Cardiac fibroblast (primary cell): ENCODE measurements at places on chromosomes 1 and 21.
A peak's percentile ranks its signal among the peaks of the same experiment; 100 is the strongest.

DNA sequence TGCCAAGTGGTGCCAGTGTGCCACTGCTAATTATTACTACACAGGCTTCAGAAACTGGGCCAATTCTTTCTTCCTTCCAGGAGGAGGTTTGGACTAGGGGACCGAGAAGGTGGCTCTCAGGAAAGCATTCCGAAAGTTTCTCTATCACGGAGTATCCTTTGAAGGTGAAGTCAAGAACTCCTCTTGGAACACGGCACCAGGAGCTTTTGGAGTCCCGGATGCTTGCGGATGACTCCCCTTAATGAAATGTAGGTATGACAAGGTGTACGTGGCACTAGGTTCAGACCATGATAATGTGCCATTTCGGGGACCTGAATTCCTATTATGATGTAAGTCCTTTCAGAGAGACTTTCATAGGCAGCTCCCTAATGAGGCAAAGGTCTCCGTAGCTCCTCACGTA, 634.1 kb downstream of the KIF26B start:
- DNase-seq = no peak

- peak; percentile 2 for DNase-seq
Measured at GRCh38 chr1:118294875-118295642, 110.0 kb upstream of the SPAG17 start.

- DNase-seq = no peak
Measured at GRCh38 chr1:29575826-29576225, 339.5 kb downstream of the PTPRU start.

DNA sequence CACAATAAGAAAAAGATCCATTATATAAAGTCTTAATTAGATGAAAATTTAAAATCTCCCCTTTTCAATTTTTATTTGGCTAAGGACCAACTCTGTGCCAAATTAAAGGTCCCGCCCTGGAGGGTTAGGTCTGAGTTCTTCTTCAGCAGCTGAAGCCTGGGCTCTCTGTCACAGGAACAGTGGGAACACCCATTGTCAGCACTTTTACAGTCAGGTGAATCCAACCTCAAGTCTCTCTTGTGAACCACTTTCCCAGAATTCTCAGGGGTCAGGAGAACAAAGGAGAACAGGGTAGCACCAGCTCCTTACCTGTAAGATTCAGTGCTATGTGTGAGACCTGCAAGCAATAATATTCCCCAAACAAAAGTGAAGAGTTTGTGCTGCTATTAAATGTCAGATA, 25.1 kb upstream of the HJV start:
- no peak for DNase-seq

DNA sequence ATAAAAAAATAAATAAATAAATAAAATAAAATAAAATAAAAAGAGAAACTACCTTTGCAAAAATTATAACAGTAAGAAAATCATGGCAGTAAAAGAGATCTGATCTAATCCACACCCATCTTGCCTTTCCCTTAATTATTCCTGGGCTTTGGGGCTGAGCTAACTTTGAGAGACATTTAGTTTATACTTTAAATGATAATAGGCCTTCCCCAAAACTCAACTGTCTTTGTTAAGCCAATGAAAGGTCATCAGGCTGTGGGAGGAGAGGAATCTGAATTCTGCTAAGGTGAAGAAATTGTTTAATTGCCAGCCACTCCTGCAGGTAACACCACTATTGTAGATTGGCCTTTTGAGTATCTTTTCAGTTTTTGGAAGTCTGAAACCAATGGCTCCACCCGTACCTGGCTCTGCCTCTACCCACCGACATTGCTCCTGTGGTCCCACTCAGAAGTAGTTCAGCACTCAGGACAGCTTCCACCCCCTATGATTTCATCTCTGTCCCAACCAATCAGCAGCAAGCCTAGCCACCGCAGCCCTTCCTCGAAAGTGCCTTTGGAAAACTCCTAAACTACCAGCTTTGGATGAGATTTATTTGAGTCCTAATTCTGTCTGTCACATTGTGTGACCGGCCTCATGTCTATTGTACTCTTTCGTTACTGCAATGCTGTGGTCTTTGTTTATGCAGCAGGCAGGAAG, 23.0 kb upstream of the PNRC2 start:
- DNase-seq = peak; percentile 30

- peak; percentile 27 for DNase-seq
Measured at GRCh38 chr1:154768456-154769125, 101.5 kb downstream of the KCNN3 start.

DNA sequence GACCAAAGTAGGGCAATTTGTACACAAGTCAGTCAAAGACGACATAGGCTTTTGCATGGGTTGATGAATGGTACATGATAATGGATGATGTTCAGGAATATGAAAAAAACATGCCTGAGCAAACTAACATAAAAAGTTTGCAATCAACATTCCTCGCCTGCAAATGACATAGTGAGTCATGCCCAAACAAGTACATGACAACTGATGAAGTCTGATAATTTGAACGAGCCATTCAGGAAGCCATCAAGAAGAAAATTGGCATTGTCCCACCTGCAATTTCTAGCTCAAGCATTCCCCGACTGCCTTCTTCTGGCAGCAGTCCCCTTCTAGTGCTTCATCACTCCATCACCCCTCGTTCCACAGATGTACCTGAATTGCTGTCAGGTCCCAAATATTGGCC, 118.4 kb upstream of the NR5A2 start:
- DNase-seq = peak; percentile 3

DNA sequence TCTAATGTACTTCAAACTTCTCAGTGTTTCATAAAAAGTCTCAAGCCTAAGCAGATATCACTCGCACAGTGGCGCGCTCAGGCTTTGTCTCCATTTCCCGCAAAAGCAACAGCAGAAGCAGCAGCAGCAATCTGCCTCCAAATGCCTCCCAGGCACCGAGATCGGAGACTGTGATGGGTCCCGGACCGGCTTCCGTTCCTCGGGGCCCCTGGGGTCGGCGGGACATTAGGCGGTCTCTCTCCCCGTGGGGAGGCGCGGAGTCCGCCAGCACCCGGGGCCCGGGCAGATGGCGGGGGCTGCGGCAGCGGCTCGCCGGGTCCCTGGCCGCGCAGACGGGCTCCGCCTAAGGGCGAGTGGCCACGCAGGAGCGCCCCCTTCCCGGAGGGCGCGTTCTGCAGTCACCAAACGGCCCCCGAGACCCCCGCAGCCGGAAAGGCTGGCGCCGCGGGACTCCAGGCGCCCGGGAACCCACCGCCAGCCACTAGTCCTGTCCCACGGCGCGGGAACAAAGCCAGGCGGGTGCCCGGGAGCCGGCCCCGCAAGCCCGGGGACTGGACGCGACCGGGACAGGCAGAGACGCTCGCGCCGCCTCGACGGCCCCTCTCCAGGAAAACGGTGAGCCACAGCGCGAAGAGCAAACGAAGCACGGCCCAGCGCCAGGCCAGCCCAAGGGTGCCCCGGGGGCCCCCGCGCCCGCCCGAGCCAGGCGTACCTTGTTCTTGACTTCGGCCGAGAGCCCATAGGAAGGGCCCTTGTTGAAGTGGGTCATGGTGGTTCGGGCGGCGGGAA, 590 bp downstream of the CNN3 start:
- DNase-seq = peak; percentile 71

GRCh38 chr1:205945069-205945468, 1.8 kb upstream of the SLC26A9 start:
- DNase-seq = no peak

- DNase-seq = no peak
Measured at GRCh38 chr1:218495931-218496330, 150.8 kb downstream of the TGFB2 start.

GRCh38 chr1:165444897-165445370, at the start of gene RXRG:
RXRG (minus strand) TSS chr1:165445126; CDS start chr1:165444893, 233 bp downstream.
- DNase-seq = peak; percentile 3

GRCh38 chr1:47692196-47692595, 254.4 kb downstream of the FOXD2 start:
- DNase-seq = no peak

DNA sequence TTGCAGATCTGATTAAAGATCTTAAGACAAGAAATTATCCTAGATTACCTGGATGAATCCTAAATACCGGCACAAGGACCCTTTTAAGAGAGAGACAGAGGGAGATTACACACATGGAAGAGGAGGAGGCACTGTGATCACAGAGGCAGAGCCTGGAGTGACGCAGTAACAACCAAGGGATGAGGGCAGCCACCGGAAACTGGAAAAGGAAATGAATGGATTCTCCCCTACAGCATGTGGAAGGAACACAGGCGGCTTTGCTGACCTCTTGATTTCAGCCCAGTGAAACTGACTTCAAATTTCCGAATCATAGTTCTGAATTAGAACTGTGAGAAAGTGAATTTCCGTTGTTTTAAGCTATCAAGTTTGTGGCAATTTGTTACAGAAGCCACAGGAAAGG, 50.2 kb upstream of the IVNS1ABP start:
- peak; percentile 26 for DNase-seq

- DNase-seq = no peak
Measured at GRCh38 chr1:223886516-223886921, 40.8 kb upstream of the TP53BP2 start.

- peak; percentile 46 for DNase-seq
Measured at GRCh38 chr1:31529999-31530684, 46.2 kb upstream of the TINAGL1 start.

GRCh38 chr1:225500624-225501192, 72.9 kb upstream of the LBR start:
- no peak for DNase-seq

GRCh38 chr1:157450106-157450505, 102.2 kb downstream of the FCRL5 start:
- no peak for DNase-seq

DNA sequence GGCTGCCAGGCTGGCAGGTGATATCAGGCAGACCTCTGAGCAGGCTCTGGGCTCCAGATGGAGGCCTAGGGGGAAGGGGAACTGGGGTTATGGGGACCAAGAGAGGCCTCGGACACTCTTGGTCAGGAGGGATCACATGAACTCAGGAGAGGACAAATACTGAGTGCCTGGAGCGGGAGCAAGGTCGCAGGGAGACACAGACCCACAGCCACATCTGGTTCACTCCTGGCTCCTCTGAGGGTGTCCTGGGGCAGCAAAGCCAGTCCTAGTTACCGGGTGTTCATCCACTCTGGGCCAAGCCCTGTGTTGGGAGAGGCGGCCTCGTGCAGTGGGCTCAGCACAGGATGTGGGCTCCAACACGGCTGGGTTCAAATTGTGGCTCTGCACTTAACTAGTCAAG, 239.0 kb downstream of the PTPRU start:
- no peak for DNase-seq

GRCh38 chr1:53346814-53347176, 18.9 kb upstream of the LRP8 start:
- DNase-seq = no peak

- no peak for DNase-seq
Measured at GRCh38 chr21:38956007-38956406, 150.3 kb downstream of the ETS2 start.

GRCh38 chr1:155898888-155899287, 12.3 kb downstream of the RIT1 start:
- DNase-seq = no peak

DNA sequence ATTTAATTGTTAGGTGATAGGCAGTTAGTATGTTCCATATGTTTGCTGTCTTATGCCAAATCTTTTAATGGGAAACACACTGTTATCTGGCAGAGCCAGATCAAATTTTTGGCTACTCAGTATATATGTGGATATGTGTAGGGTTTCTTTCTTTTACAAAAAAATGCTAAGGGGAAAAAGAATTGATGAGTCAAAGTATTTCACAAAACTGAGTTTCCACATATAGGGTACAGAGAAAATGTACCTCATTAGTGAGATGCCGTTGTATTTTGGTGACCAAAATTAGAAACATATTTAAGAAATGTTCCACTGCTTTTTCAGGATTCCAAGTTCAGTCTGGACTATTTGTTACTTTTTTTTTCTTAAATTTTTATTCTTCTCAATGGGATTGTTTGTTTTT, 201.2 kb upstream of the PTGFR start:
- no peak for DNase-seq

DNA sequence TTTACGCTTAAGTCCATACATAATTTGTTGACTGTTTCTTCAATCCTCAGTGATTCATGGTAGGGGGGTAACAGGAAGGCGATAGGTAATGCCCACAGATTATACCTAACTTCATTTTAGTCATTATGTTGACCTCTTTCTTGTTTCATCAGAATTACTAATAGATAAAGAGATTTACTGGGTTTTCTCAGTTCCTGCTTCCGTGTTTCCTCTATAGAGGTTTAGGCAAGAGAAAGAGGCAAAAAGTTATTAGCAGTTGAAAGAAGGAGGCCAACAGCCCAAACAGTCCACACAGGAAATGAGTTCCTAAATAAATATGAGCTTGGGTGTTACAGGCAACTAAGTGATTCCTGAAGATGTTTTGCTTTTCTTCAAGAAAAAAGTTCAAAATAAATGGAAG, 17.9 kb upstream of the CLCA1 start:
- DNase-seq = no peak

- DNase-seq = peak; percentile 44
Measured at GRCh38 chr21:35528116-35529042, 479.3 kb upstream of the RUNX1 start.

DNA sequence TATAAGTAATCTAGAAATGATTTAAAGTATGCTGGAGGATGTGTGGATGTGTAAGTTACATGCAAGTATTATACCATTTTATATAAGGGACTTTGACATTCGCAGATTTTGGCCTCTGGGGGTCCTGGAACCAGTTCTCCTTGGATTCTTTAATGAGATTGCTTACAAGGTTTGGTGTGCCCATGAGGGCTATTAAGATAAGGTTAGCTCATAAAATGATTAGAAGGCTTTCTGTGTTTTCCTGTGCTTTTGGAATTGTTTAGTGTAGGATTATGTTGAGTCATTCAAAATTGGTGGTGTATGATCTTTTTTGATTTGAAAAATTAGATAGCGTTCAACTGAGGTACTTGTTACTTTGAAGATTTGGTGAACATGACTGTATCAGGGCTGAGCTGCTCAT, 5.6 kb downstream of the USP25 start:
- no peak for DNase-seq

DNA sequence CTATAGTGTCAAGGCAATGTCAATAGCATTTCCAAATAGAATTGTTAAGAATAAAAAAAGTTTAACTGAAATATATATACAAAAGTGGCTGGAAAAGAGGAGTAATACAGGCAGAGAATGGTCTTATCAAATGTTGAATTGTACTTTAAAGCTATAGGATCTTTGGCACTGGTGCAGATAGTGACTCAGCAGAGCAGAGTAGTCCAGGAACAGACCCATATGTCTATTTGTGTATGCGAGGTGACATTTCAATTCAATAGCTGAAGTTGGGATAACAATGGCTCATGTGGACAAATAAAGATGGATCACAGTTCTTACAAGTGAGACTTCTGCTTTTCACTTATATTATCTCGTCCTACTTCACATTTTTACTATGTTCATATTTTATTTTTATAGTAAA, 543.0 kb upstream of the B3GALT2 start:
- DNase-seq = no peak
